Stimulated activated CD8-positive, alpha-beta memory T cell treated with anti-CD3 and anti-CD28 coated beads, Interleukin-2, amount 100 ng/mL, for 1 hour (primary cell): ENCODE measurements at places on chromosomes 12 and 14.

- DNase-seq: no peak
Observed at GRCh38 chr12:80260269-80260668, 160.9 kb downstream of the OTOGL start.

GRCh38 chr12:48973941-48974673 lies 2.6 kb upstream of the WNT10B start:
- DNase-seq: no peak

DNA sequence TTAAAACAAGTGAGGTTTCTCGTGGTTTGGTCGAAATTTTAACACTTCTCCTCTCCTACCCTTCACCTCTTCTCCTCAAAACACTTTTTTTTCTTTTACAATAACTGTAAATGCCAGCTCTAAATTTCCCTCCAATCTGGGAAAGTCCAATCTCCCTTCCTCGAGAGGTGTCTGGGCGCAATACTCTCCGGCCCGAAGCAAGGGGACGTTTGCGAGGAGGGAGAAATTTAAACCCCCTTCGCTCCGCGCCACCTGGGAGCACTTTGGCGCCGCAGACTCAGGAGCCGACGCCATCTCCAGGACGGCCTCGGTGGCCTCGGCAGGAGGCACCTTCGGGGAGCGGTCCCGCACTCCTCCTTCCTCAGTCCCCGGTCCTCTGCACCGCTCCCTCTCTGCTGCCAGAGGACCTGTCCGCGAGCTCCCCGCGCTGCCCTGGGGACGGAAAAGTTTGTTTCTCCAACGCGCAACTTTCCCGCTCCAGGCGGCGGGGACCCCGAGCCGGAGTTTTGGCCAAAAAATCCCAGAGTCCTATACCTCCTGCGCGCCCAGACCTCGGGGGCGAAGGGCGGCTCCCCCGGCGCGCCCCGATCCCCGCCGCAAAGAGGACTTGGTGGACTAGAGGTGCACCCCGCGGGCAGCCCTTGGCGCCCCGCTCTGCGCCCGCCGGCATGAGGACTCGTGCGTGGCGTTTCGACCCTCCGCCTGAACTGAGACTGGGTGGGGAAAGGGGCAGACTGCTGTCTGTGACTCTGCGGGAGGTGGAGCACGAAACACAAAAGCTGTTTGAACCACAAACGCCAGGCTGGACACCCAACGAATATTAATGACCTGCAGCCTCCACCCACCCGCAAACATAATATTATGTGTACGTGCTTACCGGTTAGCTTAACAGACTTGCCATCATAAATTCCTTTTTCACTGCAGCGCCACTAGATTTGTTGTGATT lies 95.2 kb upstream of the HMGA2 start:
- no peak for DNase-seq

- no peak for DNase-seq
Observed at GRCh38 chr12:126084480-126084879, 1019.2 kb downstream of the AACS start.

GRCh38 chr12:19882346-19882745 lies 443.1 kb downstream of the AEBP2 start:
- no peak for DNase-seq

DNA sequence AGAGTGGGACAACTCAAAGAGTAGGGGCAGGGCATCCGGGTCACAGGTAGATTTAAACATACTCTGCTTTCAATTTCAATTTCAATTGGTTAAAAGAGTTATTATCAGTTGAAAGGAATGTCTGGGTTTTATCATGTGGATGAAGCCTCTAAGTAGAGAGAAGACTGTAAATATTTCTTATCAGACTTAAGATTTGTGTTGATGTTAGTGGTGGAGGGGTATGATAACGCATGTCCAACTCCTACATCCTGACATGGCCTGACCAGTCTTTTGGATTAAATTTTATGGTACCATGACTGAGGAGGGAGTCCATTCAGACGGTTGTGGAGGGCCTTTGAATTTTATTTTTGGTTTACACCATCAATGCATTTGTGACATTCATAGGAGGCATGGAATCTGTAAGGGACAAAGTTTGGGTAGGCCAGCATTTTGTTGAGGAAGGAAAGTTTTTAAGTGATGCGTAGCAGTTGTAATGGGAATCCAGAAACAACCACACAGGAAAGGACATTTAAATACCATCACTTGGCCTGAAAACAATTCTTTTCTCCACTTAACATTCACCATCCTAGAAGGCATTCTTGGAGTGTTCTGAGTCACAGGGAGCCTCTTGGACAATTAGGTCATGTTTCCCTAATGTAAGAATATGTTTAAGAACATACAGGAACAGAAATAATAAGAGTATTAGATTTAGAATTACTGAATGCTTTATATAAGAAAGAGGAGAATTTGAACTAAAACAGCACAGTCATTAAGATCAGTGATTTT lies 371.9 kb downstream of the ATP23 start:
- DNase-seq: no peak

DNA sequence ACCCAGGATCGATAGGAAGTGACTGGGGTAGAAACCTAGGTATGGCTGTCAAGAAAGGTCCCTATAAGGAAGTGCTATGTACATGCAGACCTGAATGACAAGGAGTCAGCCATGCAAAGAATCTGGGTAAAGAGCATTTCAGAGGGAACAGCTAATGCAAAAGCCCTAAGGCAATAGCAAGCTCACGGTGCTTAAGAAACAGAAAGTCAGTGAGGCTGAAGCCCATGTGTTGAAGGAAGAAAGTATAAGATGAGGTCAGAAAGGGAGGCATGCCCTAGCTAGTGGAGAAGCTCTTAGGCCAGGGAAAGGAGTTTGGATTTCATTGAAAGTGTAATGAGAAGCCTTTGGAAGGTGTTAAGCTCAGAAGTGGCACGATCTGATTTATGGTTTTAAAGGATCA lies 6.0 kb upstream of the ADCY6 start:
- DNase-seq: no peak

DNA sequence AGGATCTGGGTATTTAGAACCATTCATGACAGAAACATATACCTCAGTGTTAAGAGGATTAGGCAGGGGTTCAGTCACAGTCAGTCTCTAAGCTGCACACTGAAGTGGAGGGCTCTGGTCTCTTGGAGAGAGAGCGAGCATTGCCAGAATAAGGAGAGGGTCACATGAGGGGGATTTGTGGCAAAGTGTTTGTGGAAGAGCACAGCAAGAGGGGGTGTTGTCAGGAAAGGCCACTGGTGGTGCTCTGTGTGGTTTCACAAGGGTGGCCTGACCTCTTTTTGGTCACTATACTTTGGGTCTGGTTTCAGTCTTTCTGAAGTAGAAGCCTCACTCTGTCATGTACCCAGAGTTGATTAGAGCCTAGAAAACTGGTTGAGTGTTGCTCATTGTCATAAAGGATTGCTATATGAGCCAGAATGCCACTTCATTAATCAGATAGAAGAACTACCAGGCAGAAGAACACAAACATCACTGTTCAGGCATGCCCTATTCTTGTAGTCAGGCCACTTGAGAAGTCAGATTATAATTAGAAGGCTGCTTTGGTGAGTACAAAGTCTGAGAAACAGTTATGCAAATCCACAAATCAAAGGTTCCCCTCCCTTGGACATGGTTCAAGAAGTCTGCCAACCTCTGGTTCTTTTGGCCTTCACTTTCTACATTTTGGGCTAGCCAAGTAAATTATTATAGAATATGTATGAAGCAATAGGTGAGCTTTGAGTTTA lies 8.4 kb downstream of the TMEM19 start:
- DNase-seq: no peak

DNA sequence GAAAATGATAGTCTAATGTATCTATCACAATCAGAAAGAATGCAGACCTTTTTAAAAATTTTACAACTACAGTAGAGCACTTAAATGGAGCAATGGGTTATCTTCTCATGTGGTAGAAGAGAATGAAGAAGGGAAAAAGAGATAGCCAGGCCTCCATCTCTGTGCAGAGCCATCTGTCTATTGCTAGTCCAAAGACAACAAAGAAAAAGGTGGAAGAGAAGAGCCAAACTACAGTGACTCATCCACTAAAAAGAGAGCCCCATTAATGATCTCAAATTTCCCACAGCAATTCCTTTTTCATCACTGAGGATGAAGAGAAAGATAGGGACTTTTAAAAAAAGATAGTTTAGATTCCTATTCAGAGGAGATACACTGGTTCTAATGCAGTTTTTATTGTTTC lies 232.9 kb downstream of the ATXN7L3B start:
- DNase-seq: no peak

DNA sequence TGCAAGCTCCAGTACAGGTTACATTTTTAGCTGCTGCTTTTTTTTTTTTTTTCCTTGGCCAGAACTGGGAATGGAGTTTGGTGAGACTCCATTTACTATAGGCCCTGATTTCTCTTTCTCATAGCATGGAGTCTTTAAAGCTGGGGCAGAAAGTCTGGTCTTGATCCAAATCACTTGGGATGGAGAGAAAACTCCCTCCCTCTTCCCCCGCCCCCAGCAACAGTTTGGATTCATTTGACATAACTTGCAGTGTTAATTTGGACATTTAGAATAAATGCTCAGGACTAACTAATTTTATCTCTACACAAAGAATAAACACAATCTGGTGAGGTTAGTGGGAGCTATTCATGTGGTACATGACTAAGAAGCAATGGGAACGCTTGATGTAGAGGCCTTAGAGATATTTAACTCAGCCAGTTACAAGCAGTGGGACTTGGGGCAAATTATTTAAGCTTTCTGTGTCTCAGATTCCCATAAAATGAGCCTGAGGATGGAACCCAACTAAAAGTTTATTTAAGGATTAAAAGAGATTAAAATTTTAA lies 107.3 kb upstream of the ARHGAP5 start:
- DNase-seq: no peak

- no peak for DNase-seq
Observed at GRCh38 chr14:24411443-24412389, 12.9 kb downstream of the NYNRIN start.

DNA sequence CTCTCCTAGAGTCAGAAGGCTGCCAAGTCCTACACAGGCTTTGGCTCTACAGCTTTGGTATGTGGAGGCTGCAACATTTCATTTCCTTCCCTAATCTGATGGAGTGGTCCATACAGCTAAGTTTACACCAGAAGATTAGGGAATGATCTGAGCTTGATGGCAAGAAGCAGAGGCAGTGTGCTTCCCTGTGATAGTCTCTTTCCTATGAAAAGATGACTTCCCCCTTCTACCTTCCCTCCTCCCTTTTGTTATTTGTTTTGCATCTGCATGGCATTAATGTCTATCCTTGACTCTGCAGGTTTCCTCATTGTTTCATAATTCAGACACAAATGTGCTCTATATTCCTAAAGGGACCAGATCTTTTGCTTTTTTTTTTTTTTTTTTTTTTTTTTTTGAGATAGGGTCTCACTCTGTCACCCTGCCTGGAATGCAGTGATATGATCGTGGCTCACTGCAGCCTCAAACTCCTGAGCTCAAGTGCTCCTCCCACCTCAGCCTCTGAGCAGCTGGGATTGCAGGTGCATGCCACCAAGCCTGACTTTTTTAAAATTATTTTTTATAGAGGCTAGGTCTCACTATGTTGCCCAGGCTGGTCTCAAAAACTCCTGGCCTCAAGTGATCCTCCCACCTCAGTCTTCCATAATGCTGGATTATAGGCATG lies 76.3 kb downstream of the GRIP1 start:
- DNase-seq: no peak

DNA sequence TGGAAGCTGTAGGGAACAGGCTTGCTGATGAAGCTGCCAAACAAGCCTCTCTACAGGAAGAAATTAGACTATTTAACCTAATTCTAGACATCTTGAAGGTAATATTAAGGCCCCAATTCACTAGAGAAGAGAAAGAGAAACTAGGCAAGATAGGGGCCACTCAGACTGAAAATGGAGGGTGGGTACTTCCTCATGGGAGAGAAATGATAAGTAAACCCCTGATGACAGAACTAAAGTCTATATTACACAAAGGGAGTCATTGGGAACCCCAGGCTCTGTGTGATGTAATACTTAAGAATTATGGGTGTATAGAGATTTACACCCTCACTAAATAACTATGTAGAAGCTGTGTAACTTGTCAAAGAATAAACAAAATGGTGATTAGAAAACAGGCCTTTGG lies 64.3 kb downstream of the APOBEC1 start:
- DNase-seq: no peak
